Foreskin keratinocyte (primary cell): ENCODE measurements at places on chromosomes 3 and 15. TPM values are rescaled to one million over a fixed set of nuclear protein-coding genes. Genes with fewer than 3 reads are reported as not detected.

DNA sequence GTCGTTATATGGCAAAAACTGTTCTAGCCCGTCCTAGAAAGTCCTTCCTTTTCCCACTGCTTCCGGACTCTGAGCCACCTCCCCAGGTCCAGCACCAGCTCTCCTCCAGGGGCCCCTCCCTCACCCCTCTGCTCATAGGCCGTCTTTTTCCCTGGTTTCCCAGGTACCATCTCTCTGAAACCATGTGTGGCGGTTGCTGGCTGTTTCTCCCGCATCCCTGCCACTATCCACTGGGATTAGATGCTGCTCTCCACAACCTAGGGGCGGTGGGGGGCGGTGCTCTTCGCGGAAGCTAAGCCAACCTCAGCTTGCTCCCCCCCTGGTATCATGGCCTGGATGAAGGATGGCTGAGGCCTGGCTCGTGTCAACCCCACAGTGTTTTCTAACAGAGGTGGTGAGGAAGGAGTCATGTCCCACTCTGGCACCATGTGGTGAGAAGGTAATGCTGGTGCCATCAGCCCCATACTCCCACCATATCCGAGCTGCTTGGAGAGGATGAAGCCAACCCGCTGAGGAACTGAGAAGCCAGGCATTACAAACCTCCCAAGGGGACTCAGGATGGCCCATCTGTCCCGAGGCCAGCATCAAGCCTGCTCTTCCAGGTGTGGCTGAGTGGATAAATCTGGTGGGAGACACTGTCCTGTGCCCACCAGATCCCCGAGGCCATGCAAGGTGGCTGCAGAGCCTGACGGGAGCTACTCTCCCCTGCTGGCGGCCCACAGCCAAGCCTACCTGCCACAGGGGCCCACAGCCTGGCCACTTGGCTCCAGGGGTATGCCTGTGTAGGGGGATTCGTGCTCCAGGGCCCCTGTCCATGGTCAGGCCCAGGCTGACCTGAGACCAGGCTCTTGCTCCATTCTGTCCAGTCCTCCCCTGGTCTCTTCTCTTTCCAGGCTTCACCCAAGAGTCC is 27.9 kb upstream of the SLC41A3 start:
- no peak for DNase-seq

DNA sequence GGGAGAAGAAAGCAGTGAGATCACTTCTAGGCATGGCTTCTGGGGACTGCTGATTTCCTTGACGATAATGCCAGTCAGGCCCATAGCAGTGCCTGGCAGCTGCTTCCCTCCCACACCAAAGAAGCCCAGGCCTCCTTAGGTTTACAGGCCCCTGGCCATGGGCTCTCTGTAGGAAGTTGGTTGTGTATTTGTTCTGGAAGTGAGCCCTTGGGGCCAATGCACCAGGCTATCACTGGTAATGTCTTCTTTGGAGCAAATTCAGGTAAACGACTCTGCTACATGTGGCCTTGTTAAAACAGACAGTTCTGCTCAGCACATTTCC is 89.3 kb downstream of the CCNL1 start:
- no peak for DNase-seq

GRCh38 chr15:71449363-71449762 is 334.1 kb downstream of the THSD4 start:
- DNase-seq: no peak

GRCh38 chr3:128878556-128879124 is 780 bp upstream of the ACAD9 start:
- peak; percentile 61 for DNase-seq

- DNase-seq: no peak
These were observed 18.1 kb downstream of the DUSP7 start for GRCh38 chr3:52038227-52038626.

DNA sequence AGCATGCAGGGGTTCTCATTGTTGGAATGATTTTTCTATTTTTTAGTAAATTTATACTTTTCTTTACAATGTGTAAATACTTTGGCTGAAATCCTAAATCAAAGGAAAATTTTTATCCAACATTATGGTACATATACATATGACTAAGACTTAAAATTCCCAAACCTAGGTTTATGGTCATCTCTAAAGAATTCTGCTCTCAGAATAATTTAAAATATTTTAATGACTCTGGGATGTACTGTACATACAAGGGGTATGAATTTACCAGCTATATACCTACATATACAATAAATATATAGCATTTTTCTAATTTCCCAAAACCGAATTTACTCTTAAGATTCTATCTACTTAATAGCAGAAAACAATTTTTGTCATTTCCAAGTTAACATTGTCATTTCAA is 137.9 kb upstream of the POU1F1 start:
- no peak for DNase-seq

- DNase-seq: peak; percentile 69
These were observed 95.8 kb upstream of the TGFBR2 start for GRCh38 chr3:30510596-30510995.

DNA sequence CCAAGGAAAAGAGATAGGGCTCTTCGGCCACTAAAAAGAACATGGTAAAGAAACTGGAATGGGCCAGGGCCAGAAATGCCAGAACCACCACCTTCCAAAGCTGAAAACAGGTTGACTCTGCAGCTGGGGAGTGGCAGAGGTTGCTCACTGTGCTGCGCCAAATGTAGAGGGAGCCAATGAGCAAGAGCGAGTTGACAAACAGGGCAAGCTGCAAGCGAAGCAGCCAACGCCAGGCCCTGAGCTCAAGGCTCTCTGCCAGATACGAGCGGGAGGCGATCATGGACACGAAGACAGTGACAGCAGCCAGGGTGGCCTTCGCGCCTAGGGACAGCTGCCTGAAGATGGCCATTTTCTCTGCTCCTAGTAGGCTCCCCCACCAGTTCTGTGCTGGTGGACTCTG is 3.1 kb downstream of the GLB1 start:
- DNase-seq: no peak

DNA sequence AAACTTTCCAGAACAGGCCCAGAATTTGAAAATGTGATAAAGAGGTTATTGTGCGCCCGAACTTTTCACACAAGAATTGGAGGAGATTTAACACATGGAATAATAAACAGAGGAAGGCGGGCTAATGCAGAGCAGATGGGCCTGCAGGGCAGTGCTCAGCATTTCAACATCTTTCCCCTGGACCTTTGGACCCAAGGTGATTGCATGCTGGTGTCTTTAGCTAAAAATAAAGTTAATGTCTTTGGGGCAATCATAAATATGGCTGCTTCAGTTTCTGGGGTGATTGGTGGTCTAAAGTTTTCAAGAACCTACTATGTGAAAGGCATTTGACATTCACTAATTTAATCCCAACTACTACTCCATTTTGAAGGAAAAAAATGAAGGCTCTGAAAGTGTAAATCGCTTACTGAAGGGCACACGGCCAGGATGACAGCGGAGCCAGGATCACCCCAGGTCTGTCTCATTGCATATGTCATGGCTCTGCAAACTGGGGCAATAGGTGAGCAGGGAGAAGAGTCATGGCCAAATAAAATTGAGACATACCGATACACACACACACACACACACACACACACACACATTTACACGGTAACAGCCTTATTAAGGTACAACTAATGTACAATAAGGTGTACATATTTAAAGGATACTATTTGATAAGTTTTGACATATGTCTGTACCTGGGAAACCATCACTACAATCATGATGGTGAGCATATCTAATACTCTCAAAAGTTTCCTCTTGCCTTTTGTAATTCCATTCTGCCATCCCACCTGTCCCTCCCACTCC is 243.1 kb upstream of the LRRFIP2 start:
- DNase-seq: no peak

DNA sequence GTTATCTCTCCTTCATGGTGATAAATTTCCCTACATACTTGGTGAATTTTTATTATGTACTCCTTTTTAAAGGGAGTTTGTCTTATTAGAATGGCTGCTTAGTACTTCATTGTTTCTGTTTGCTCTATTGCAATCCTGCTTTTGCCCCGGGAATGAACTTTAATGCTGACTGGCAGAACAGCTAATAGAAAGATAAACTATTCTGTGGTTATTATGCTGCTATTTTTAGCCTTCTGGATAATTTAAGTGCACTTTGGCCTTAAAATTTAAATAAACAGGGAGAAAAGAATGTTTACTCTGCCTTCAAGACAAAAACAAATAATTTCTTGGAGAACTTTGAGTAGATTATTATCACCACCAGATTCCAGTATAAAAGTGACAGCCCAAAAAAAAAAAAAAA is 413.8 kb upstream of the CCDC54 start:
- no peak for DNase-seq

DNA sequence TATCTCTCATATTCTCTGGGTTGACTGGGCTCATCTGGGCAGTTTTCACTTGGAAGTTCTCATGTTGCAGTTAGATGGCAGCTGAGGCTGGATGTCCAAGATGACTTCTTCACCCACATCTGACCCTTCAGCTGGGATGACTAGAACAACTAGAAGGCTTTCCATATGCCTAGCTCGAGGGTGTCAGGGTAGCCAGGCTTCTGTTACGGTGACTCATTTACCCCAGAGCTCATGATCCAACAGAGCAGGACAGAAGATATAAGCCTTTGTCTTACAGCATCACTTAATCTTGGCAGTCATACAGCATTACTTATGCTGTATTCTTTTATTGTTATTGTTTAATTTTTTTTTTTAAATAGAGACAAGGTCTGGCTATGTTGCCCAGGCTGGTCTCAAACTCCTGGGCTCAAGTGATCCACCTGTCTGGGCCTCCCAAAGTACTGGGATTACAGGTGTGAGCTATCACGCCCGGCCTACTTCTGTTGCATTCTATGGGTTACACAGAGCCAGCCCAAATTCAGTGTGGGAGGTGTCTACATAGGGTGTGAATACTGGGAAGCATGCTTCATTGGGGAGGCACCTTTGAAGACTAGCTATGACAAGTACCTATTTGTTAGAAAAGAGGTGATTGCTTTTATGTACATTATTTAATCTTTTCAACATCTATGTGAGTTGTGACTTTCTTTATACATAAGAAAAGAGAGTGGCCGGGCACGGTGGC is 10.7 kb downstream of the HMCES start:
- peak; percentile 43 for DNase-seq

GRCh38 chr3:194446172-194446571 is 40.6 kb downstream of the ATP13A3 start:
- no peak for DNase-seq

DNA sequence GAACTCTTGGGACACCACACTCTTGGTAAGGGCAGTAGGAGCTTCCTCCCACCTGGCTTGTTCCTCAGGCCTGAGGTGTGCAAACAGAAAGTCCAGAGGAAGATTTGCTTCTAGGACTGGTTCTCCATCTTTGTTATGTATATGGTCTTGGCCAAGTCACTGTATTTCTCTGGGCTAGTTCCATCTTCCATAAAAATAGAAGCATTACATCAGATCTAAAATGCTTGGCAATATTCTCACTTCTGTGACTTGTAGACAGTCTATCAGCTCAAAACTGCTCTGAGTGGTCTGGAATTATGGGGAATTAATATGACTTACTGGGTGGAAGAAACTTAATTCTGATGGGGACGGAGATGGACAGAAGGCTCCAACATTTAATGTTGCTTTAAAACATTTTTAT is 55.2 kb downstream of the TMEM108 start:
- no peak for DNase-seq

DNA sequence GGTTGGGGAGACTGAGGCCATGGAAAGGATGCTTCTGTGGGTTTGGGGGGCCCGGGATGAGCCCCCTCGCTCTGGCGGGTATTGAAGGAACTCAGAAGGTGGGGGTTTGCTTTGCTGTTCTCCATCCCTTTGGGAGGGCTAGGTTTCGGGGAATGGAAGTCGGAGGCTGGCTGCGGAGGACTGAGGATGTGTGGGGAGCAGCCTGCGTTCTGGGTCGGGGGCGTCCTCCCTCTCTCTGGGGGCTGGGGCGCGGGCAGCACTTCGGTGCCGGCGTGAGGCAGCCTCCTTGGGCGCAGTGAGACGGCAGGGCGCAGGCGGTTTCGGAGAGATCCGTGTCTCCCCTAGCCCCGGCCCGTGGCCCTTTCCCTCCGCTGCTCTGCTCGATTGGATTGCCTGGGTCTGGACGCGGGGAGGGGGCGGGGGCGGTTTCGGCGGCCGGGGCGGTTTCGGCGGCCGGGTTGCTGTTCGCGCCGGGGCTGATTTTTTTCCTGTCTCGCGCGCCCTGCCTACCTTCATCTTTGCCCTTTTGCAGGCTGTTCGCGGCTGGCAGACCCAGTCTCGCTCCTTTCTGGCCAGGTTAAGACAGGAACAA is 1.4 kb downstream of the PTPRG start:
- no peak for DNase-seq

DNA sequence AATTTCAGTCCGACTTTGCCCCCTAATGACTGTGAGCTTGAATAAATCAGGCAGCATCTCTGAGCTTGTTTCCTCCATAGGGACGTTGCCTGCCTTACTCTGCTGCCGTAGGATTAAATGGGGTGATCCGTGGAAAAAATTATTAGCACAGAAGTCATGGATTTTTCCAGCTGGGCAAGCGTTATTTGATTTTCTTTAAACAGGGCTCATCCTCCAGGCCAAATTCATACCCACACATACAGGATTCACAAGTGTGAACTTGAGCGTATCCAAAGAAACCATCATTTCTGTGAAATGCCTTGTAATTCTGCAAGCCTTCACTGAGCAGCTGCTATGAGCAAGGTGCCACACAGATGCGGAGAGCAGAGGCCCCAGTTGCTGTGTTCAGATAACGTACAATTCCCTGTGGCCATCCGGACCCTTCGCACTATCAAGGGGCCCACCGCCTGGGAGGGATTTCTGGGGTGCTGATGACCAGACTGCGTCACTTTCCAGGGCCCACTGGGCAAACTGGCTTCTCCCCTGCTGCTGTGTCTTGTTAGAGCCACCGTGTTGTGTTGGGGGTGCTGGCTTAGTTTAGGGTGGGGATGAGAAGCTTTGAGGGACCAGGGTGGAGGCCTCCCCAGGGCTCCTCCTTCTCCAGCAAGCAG is 61.4 kb downstream of the MGLL start:
- DNase-seq: no peak

- DNase-seq: no peak
These were observed 225.0 kb upstream of the PROK2 start for GRCh38 chr3:72009851-72010443.

GRCh38 chr15:45177285-45177684 is 10.5 kb downstream of the SHF start:
- no peak for DNase-seq

DNA sequence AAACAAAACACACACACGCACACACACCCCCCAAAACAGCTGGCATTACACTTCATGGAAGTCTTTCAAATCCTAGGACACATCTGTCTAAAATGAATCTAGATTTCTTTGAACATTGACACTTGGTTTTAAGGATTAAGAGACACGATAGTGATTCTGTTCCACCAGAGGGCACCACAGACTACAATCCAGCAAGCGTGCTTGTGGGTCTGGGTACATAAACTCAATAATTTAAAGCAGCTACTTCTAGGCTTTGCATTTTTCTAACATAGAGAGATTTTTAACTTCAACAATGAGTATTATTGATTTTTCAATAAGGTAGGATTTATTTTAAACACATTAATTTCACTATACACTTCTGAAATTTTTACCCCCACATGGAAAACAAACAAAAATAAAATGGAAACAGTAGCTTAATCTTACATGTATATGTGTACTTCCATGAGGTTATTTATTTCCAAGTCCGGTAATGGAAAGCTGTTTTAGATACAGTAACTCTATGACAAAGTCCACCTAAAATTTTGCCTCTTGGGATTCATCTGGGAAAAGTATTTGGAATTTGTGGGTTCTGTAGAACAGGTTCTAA is 564.0 kb upstream of the TGFBR2 start:
- DNase-seq: peak; percentile 8

ACOX2 gene
- 0.34 and 0.42 TPM in 2 replicates for total RNA-seq

TRIM69 gene
- total RNA-seq: 10.2 and 11.9 TPM in 2 replicates

C3orf22 gene
- total RNA-seq: not detected in 2 replicates

FOXB1 gene
- total RNA-seq: not detected in 2 replicates

GRAMD1C gene
- 2.3 and 2.4 TPM in 2 replicates for total RNA-seq

ARPIN gene
- 10.8 and 12.5 TPM in 2 replicates for total RNA-seq

SAMD7 gene
- not detected in 2 replicates for total RNA-seq

LINGO1 gene
- total RNA-seq: 0.07 TPM in 1 of 2 replicates, not detected in the other

CDCP1 gene
- total RNA-seq: 147 and 163 TPM in 2 replicates

SLC28A1 gene
- total RNA-seq: not detected in 2 replicates

SEMA3F gene
- total RNA-seq: 108 and 121 TPM in 2 replicates

PATL2 gene
- 0.21 and 0.37 TPM in 2 replicates for total RNA-seq
